Colonic mucosa (tissue), 4 donors: ENCODE measurements at places on chromosomes 7 and 10. TPM values are rescaled to one million over a fixed set of nuclear protein-coding genes. Genes with fewer than 3 reads are reported as not detected.

DNA sequence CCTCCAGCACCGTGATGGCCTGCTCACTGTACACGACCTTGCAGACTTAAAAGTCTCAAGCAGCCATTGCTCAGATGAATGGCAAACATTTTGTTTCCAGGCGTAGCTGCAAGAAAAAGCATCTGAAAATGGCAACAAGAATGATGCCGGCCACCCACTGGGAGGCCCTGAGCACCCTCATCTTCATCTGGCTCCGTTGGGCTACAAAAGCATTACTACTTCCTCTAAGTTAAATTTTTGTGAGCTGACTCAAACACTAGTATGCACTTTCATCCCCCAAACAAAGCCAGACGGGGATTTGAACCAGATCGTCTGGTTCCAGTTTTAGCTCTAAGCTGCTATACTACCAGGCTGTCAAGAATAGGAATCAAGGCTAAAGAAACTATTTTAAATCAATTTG is 116.6 kb upstream of the CDK1 start:
- no peaks in the 10 kb centered on the region for H3K27me3 ChIP-seq
- H3K4me3 ChIP-seq, result no peak overlapping the region
- H3K27ac ChIP-seq, result no peak overlapping the region
- H3K36me3 ChIP-seq, result no peaks in the 10 kb centered on the region
- H3K4me1 ChIP-seq, result no peaks in the 10 kb centered on the region

- no peak overlapping the region for H3K27ac ChIP-seq
- peaks cover 17% of the 10 kb centered on the region for H3K36me3 ChIP-seq
- DNase-seq, result no peak
- H3K4me3 ChIP-seq, result no peak overlapping the region
- no peaks in the 10 kb centered on the region for H3K27me3 ChIP-seq
- H3K4me1 ChIP-seq, result no peaks in the 10 kb centered on the region
Observed at GRCh38 chr7:139241258-139241657, 10.2 kb downstream of the UBN2 start.

GRCh38 chr7:110801502-110801901 is 289.4 kb upstream of the LRRN3 start:
- no peak overlapping the region for H3K4me3 ChIP-seq
- no peaks in the 10 kb centered on the region for H3K27me3 ChIP-seq
- H3K4me1 ChIP-seq, result no peaks in the 10 kb centered on the region

- no peak overlapping the region for H3K27ac ChIP-seq
- no peak for DNase-seq
- no peak overlapping the region for H3K4me3 ChIP-seq
- H3K27me3 ChIP-seq, result no peaks in the 10 kb centered on the region
- no peaks in the 10 kb centered on the region for H3K36me3 ChIP-seq
Observed at GRCh38 chr7:96786261-96786997, 76.8 kb upstream of the SEM1 start.

GRCh38 chr7:113521468-113521867 is 397.3 kb downstream of the PPP1R3A start:
- DNase-seq, result no peak
- H3K27me3 ChIP-seq, result no peaks in the 10 kb centered on the region
- no peak overlapping the region for H3K4me3 ChIP-seq
- H3K27ac ChIP-seq, result no peak overlapping the region

- H3K4me1 ChIP-seq, result no peaks in the 10 kb centered on the region
- no peak overlapping the region for H3K4me3 ChIP-seq
- DNase-seq, result no peak
Observed at GRCh38 chr10:119845656-119846055, 27.0 kb downstream of the MCMBP start.

GRCh38 chr10:79183468-79183865 is 114.7 kb downstream of the ZMIZ1 start:
- no peaks in the 10 kb centered on the region for H3K36me3 ChIP-seq
- H3K27me3 ChIP-seq, result no peaks in the 10 kb centered on the region
- no peak for DNase-seq
- no peak overlapping the region for H3K4me3 ChIP-seq

DNA sequence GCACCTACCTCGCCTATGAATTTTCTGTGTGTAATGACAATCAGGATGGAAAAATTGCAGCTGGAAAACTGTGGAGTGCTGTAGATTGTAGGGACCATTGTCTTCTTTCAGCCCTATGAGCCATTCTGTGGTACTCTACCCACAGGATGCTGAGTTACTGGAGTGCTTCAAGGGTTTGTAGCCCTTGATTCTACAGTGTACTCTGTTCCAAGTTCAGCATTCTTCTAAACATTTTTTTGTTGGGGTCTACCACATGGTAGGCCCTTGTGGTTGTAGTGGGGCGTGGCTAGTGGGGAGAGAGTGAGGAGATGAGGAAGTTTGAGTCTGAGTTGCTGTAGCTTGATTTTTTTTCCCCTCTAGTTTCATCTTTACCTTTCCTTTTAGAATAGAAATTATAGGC is 33.5 kb downstream of the REEP3 start:
- no peaks in the 10 kb centered on the region for H3K4me1 ChIP-seq
- H3K36me3 ChIP-seq, result no peaks in the 10 kb centered on the region
- no peaks in the 10 kb centered on the region for H3K27me3 ChIP-seq
- no peak overlapping the region for H3K27ac ChIP-seq

The SYT15 gene
- total RNA-seq, result 1.2 TPM

The CYP3A4 gene
- 0.67 TPM for total RNA-seq

The PNLIPRP2 gene
- 9.1 TPM for total RNA-seq
